ENCODE measurements at places on chromosomes 3 and 15.

DNA sequence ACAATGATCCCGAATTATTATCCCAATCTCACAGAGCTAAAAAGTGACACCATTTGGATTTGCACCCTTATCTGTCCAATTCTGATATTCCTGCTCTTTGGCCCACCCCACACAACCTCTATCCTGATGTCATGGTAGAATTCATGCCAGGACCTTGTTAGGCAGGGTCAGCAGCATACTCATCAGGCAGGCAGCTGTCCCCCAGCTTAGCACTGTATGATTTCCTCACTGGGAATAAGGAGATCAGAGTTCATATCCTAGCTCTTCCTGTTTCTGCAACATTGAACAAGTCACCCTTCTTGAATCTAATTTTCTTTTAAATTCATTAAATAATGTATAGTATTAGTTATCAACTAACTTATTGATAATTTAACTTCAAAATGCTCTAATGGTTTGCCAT is 12.0 kb upstream of the C3orf80 start:
- DNase-seq = no peak

DNA sequence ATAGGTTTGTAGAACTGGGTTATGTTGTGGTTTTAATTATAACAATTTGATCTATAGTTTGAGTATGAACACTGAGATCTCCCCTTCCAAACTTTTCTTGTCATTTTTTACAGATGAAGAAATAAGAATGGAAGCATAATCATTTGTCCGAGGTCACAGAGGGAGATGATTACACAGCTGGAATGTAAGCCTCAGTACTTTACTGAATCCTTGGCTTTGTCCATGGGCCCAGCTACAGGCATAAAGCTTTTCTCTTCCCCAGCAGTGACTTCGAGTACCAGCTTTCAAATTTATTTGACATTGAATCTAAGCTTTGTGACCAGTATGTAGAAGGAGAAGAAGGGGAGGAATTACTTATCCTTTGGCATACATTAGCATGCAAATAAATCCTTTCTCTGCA is 80.9 kb upstream of the DCBLD2 start:
- peak; percentile 63 for DNase-seq

DNA sequence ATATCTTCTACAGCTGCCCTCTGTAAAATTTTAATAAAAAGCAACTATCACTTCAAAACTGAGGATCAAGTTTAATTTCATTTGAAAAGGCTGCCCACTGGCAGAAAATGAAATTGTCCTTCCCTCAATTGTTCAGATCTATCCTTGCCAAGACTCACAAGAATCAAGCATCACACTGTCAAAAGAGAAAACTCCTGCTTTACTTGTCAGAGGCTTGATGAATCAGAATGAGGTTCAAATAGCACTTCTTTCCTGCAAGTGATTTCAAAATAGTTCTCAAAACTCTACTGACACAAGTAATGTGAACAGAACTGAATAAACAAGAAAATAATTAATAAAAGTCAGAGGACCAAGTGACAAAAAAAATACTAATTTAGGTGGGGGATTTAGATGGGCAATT is 70.6 kb downstream of the GOLIM4 start:
- no peak for DNase-seq

- DNase-seq = no peak
Observed at GRCh38 chr15:85614059-85614458, 180.7 kb downstream of the KLHL25 start.

GRCh38 chr3:172247525-172248274 is 200.6 kb downstream of the GHSR start:
- DNase-seq = no peak

- no peak for DNase-seq
Observed at GRCh38 chr3:143650827-143651226, 197.4 kb downstream of the SLC9A9 start.

DNA sequence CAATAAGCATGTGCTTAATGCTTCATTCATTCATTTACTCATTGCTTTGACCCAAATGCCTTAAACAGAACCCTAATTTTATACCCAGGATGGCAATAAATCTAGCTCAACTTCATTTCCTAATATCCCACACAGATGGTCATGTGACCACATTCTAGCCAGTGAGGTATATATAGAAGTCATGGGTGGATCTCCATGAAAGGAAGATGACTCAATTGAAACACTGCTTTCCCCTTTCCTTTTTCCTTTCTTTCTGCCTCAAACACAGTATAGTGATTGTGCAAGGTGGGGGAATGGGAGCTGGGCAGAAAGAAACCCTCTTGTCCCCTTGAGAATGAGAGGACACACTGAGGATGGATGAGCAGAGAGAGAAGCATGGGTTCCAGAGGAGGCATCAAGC is 183.5 kb upstream of the PRICKLE2 start:
- DNase-seq = no peak

GRCh38 chr3:122886946-122887345 is 92.1 kb downstream of the SLC49A4 start:
- DNase-seq = no peak

GRCh38 chr3:58082047-58082446 is 73.8 kb downstream of the FLNB start:
- no peak for DNase-seq

DNA sequence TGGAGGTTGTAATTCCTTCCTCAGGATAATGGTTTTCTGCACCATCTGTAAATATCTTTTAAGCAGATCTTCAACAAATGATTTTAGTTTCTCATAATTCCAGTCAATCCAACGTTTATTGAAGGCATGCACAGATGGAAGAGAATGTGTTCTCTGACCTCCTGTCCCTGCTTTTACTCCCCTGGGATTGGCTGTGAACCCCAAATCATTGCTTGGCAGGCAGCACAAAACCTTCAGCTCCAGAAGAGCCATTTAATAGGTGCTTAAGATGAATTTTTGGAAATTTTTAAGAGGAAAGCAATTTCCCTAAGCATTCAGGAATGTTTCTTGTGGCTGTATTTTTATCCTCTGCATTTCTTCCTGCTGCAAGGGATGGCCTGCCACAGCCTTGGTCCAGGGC is 25.5 kb upstream of the THSD4 start:
- no peak for DNase-seq

DNA sequence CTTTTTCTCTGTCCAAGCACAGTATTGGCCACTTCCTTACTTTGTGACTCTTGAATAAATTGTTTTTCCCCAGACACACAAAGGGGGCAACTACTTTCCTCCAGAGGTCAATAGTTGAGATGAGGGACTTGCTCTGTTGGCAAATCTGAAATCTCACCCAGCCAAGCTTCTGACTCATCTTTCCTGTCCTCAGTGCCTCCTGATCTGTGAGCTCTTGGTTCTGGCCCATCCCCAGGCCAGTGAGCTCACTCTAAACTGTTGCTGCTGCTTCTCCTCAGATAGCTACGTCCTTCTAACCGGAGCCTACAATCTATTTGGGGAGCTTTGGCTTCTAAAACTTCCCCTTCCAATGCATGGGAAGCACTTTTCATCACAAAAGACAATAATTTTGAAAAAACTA is 50.0 kb upstream of the NMD3 start:
- no peak for DNase-seq

GRCh38 chr3:177992993-177993970 is 543.0 kb upstream of the KCNMB2 start:
- DNase-seq = no peak

DNA sequence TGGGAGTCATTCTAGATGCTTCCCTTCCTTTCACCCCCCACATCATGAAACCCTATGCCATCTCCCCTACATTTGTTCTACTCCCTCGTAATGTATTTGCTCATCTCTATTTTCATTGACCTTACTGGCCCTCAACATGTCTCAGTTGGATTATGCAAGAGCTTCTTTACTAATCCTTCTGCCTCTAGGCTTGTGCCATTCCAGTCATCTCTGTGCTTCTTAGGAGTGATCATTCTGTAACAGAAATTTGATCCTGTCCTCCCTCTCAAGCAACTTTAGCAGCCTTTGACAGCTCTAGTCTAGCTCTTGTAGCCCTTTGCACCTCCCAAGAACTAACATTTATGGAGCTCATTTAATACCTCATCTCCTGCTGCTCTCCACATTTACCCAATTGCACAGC is 64.7 kb downstream of the ISL2 start:
- no peak for DNase-seq

- peak; percentile 64 for DNase-seq
Observed at GRCh38 chr3:192372616-192373015, 354.7 kb downstream of the FGF12 start.

GRCh38 chr3:166451997-166452396 is 614.8 kb upstream of the BCHE start:
- no peak for DNase-seq

GRCh38 chr3:137612291-137612690 is 151.8 kb upstream of the SOX14 start:
- DNase-seq = no peak

- DNase-seq = no peak
Observed at GRCh38 chr15:70345251-70346019, 247.7 kb upstream of the TLE3 start.

- DNase-seq = peak; percentile 31
Observed at GRCh38 chr3:46578973-46579755, 13.1 kb upstream of the LRRC2 start.

- DNase-seq = no peak
Observed at GRCh38 chr3:23826382-23827064, 20.8 kb downstream of the UBE2E1 start.

GRCh38 chr3:134754768-134755559 is 40.1 kb upstream of the EPHB1 start:
- peak; percentile 44 for DNase-seq

DNA sequence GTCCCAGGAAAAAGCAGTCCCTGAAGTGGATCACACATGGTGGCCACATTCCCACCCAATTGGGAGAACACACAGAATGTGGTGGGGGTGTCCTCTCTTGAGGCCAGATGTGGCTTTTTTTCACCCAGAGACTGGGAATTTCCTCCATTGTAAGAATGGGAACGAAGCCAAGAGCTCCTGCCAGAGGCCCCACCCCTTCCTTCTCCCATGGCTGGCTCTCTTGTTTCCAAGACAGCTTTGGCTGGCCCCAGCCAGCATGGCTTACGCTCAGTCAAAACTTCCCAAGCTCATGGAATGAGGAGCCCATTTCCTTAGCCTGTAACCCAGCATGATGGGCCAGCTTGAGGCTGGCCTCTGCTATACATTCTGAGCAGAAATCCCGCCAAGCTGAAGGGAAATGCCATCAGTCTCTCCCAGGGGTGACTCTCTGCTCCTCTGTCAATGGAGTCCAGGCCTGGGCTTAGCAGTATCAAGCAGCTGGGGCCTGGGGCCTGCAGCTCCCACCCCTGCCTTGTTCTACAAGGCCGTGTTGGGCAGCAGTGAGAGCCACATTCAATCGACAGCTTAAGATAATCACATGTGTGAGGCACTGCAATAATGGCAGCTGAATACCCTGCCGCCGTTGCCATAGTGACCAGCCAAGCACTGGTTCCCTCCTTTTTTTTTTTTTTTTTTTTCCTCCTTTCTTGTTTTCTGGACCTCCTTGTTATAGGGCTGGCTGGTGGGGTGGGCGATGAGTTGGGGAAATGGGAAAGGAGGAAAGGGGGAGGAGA is 142.4 kb downstream of the EPHB1 start:
- peak; percentile 83 for DNase-seq

DNA sequence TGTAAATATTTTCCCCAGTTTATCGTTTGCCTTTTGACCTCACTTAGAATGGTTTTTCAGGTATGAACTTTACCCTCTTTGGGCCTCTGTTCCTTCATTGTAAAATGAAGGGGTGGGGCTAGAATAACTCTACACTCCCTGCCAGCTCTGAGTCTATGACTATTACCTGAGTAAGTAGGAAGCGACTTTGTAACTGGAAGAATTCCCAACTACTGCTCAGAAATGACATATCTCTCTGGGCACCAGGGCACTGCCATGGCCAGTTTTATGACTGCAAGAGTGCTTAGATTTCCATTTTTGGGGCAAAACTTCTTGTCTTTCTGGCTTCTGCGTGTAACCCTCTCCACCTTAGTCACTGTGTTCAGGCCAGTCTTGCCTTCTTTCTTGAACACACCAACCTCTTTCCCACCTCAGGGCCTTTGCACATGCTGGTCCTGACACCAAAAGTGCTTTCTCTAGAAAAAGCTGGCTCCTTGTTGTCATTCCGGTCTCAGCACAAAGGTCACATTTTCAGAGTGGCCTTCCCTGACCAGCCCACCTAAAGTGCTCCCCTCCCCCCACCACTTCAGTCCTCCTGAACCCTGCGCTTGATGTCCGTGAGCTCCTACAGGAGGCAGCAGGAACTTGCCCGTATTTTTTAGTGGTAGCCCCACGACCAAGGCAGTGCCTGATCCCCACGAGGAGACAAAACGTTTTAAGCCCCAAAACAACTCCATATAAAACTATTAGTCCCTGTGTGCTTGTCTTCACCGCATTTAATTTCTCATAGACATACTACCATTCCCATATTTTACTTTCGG is 25.6 kb downstream of the CDCP1 start:
- no peak for DNase-seq

- DNase-seq = no peak
Observed at GRCh38 chr3:102135316-102135715, 286.0 kb downstream of the NFKBIZ start.

DNA sequence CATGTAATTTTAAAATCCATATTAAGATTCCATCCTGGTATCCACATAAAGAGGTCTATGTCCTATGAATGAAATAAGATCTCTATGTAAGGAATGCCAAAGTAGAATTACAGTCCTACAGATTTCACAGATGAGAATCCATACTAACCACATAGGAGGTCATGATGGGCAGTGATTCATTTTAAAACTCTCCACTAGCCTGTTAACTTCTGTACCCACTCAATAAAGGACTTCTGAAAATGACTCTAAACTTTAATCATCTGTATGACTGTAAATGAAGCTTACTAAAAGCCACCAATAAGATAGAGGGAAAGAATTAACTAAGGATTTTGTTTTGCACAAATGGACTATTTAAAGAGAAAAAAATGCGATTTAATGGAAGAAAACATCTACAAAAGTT is 28.7 kb downstream of the MORC1 start:
- DNase-seq = no peak

DNA sequence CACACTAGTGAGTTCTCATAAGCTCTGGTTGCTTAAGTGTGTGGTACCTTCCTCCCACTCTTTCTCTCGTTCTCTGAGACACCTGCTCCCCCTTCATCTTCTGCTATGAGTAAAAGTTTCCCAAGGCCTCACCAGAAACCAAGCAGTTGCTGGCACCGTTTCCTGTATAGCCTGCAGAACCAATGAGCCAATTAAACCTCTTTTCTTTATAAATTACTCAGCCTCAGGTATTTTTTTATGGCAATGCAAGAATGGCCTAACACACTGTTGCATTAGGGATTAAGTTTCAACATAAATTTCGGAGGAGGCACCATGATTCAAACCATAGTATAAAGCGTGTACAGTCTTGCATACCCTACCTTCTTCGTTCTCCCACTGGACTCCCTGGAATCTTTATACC is 252.3 kb upstream of the CHRM5 start:
- DNase-seq = no peak

DNA sequence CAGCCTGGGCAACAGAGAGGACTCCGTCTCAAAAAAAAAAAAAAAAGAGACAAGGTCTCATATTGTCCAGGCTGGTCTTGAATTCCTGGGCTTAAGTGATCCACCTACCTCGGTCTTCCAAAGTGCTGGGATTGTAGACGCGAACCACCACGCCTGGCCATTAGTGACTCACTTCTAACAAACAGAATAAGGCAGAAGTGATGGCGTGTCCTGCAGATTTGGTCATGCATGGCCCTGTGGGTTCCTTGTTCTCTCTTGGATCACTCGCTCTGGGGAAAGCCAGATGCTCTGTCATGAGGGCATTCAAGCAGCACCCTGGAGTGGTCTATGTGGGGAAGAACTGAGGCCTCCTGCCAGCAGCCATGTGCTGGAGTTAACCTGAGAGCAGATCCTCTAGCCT is 27.4 kb upstream of the TJP1 start:
- no peak for DNase-seq

Measured in retina (tissue), 1 donor.